ENCODE measurements at places on chromosomes 5 and 9. TPM values are rescaled to one million over a fixed set of nuclear protein-coding genes. Genes with fewer than 3 reads are reported as not detected.

- DNase-seq = no peak
These were observed 63.7 kb downstream of the LURAP1L start for GRCh38 chr9:12838546-12838945.

Gene BNC2
- 11.7 TPM for total RNA-seq

- DNase-seq = no peak
These were observed 1.4 kb upstream of the PPP2CA start for GRCh38 chr5:134227259-134227658.

- DNase-seq = no peak
These were observed 53.8 kb downstream of the CD180 start for GRCh38 chr5:67142816-67143215.

GRCh38 chr9:116323571-116323970 is 170.0 kb downstream of the PAPPA start:
- DNase-seq = peak; percentile 29

Gene LECT2
- not detected for total RNA-seq

DNA sequence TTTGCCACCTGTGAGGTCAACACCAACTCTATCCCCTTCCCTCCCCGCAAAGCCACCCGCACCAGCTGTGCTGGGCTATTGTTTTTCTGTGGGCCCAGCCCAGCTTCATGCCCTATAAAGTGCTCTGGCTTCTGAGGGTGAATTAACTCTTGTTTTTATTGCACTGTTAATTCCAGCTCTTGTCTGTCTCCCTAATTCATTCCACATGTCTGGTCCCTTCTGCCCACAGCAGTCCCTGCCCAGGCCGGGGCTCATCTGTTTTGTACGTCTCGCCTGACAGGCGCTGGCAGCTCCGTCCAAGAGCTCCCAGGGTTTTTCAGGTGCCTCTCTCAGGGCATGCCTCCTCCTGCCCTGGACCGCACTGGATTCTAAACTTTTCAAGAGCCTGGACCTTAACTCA is 118.9 kb downstream of the PDZD2 start:
- DNase-seq = no peak

DNA sequence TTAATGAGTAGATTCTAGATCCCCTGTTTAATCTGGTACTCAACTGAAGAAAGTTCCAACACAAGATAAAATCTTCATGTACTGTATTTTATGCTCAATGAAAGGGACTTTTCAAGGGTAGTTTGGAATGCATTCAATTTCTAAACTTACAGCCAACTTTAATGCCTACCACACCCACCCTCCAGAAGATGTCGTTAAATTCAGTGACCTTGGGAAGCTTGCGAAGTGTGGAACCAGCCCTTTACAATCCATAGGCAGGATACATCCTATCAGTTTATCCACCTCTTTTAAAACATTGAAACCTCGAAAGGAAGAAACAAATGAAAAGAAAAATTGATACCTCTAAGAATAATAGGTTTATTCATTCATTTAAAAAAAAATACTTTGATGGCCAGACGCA is 20.2 kb downstream of the TRPM6 start:
- no peak for DNase-seq

- peak; percentile 30 for DNase-seq
These were observed 30.6 kb downstream of the MAP1B start for GRCh38 chr5:72137826-72138409.

Measured in PC-3 (cell line).